NCI-H1694 treated with DMSO at 0.1 percent for 48 hours (cell line): ENCODE measurements at places on chromosomes 2 and 18.

DNA sequence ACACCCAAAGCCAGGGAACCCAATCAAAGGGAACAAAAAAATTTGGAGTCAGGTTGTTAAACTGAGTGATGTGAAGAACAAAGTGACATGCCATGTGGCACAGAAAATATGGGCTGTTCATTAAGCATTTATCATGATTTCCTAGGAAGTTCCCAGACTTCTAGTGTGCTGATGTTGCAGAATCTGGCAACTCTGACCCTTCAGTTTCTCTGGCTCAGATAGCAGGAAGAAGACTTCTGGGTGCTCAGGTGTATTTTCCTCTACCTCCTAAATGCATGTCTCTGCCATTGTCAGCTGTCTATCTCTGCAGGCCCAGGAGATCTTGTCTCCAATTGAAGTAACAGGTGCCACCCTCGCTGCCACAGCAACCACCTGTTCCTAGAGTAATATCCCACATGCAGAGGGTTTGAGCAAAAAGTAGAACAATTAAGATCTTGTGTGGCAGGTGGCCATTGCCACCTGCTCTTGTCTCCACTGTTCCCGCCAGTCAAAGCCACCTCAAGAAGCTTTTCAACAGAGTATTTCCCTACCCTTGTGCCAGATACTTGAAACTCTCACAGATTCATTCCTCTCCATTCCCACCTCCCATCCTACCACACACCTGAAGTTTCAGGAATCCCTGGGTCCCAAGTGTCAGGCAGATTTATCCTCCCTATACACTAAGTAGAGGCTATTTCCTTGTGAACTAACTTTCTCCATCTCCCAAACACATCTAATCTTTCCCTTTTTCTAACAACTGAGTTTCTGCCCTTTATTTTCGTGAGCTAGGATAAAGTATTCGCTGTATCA lies 533.7 kb upstream of the CHAC2 start:
- no peak for DNase-seq

DNA sequence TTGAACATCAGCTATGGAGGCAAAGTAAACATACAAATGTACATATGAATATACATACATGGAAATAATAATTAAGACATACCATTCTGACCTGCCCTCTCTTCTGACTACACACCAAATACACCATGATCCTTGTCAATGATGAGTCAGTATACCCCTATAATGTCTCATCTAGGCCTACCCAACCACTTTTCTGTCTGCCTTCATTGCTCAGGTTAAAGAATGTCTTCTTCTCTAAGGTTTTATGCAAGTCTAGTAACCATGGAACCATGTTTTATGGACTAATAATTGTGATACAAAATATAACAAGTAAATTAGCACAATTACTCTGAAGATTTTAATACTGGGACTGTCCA lies 128.7 kb downstream of the NCKAP5 start:
- no peak for DNase-seq

- no peak for DNase-seq
These were observed 98.7 kb downstream of the UBR3 start for GRCh38 chr2:169925968-169926367.

GRCh38 chr2:5713101-5713500 lies 20.9 kb downstream of the SOX11 start:
- no peak for DNase-seq

GRCh38 chr2:40244251-40244650 lies 207.6 kb downstream of the SLC8A1 start:
- no peak for DNase-seq

DNA sequence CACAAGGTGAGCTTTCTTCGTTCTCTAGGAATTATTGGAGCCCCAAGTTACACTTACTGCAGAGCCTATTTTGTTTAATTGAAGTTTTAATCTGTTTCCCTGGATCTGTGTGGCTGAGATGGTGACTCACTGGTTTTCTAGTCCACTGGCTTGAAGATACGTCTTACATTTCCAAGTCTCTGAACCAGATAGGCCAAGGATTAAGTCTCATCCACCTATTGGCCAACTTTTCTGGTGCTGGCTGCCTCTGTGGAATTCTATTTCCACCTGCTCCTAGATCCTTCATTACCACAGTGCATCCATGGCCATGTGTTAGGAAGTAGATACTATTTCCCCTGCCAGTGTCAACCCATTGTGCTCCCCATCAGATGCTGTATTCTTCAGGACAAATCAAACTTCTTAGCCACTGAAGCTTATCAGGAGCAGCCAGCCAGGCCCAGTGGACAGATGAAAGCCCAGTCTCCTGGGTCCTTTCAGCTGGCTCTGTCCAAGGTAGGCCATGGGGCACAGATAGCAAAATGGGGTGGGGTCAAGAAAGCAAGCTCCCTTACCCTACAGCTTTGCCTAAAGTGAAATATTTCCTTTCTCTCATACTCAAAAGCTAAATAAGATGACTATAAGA lies 198.8 kb upstream of the TCF4 start:
- DNase-seq = no peak

DNA sequence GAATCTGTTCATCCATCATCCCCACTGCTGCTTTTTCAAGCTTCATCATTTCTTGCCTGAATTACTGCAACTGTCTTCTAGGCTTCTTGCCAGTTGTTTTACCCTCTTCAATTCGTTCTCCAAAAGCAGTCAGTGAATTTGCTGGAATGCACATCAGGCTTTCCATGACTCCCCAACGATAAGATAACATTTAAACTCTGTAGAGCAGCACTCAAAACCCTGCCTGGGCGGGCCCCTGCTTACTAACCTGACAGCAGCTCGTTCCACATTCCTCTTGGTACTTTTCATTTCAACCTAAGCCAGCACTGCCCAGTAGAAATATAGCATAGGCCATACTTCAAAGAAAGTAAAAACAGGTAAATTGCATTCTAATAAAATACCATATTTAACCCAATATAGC lies 342.9 kb downstream of the SUCLG1 start:
- no peak for DNase-seq
